Activated CD4-positive, alpha-beta T cell treated with anti-CD3 and anti-CD28 coated beads, Interleukin-2, amount 10 ng/mL, durations not matched to agents 7 days and 5 days (primary cell): ENCODE measurements at places on chromosomes 5 and 9. TPM values are rescaled to one million over a fixed set of nuclear protein-coding genes. Genes with fewer than 3 reads are reported as not detected.

CCDC152 gene
- 5.2 TPM for total RNA-seq

DNA sequence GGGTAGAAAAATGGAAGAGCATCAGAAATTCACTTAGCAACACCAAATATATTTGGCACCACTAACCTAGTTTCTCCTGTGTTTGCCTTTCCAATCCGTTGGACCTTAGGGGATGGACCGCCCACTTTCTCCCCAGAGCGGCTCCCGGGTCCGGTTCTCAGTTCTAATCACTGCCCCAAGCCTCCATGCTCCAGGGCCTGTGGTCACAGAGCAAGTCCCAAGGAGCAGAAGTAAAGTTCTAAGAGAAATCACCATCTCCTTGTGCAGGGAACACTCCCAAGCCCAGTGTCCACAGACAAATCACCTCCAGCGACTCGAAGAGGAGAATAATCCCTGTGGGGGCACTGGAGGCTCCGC, 728 bp upstream of the SLC1A1 start:
- no peak for DNase-seq
- H3K36me3 ChIP-seq = peaks cover 2% of the 10 kb centered on the region
- peaks cover 50% of the 10 kb centered on the region for H3K27me3 ChIP-seq
- peaks cover 26% of the 10 kb centered on the region for H3K4me1 ChIP-seq
- H3K4me3 ChIP-seq = peak overlapping the region; percentile 70

DNA sequence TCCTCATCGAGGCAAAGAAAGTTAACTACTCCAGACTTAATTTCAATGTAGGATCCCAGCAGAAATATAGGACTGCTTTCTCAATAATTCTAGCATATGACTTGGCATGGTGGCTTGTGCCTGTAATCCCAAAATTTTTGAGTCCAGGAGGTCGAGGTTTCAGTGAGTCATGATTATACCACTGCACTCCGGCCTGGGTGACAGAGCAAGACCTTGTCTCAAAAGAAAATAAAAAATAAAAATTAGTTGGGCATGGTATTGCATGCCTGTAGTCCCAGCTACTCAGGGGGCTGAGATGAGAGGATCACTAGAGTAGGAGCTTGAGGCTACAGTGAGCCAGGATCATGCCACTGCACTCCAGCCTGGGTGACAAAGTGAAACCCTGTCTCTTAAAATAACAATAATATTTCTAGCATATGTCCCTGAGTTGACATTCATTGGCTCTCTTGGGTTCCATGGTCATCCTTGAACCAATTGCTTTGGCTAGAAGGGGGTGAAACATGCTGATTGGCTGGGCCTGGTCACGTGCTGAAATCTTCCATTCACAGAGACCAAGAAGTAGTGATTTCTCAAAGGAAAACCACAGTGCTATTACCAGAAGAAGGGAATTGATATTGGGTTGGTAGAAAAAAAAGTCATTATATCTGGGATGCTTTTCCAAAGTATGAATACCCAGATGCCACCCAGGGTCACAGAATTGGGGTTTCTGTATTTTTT, 31.6 kb upstream of the GARNL3 start:
- no peak overlapping the region for H3K4me3 ChIP-seq
- no peaks in the 10 kb centered on the region for H3K36me3 ChIP-seq
- DNase-seq = no peak
- no peak overlapping the region for H3K27ac ChIP-seq

DNA sequence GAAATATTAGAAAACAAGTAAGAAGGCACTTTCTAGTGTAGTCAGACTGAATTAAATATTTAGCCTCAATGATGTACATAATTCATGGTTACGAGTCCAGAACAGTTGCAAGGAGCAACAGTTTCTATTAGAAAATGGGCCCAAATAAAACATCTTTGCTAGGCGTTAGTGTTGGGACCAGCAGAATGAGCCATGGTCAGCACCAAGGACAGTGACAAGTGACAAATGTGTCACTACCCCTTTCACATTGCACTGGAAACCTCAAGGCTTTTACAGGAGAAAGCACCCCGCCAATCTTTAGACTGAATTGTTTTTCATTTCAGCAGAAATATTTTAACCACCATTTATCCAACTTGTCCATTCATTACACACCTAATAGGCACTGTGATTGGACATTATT, 301.3 kb upstream of the ADCY2 start:
- no peaks in the 10 kb centered on the region for H3K4me1 ChIP-seq
- no peaks in the 10 kb centered on the region for H3K36me3 ChIP-seq
- no peak overlapping the region for H3K27ac ChIP-seq
- DNase-seq = no peak
- H3K4me3 ChIP-seq = no peak overlapping the region

FBP2 gene
- not detected for total RNA-seq

GRCh38 chr5:40383749-40384651, 295.7 kb upstream of the PTGER4 start:
- H3K4me3 ChIP-seq = peak overlapping the region; percentile 66
- H3K27me3 ChIP-seq = no peaks in the 10 kb centered on the region
- H3K36me3 ChIP-seq = peaks cover 23% of the 10 kb centered on the region
- H3K27ac ChIP-seq = peak overlapping the region; percentile 92

DNA sequence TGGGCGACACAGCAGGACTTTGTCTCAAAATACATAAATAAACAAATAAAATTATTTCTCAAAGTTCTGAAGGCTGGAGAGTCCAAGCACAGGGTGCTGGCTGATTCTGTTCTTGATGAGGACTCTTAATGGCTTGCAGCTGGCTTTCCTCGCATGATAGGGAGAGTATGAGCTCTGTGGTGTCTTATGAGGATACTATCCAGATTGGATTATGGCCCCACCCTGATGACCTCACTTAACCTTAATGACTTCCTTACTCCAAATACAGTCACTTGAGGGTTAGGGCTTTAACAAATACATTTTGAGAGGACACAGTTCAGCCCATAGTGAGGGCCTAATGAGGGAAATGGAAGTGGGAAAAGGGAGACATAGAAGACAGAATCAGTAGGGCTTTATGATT, 87.7 kb downstream of the FOCAD start:
- no peak overlapping the region for H3K27ac ChIP-seq
- no peak overlapping the region for H3K4me3 ChIP-seq
- no peaks in the 10 kb centered on the region for H3K4me1 ChIP-seq
- DNase-seq = no peak
- no peaks in the 10 kb centered on the region for H3K27me3 ChIP-seq
- H3K36me3 ChIP-seq = peaks cover 33% of the 10 kb centered on the region

- H3K27ac ChIP-seq = no peak overlapping the region
- no peaks in the 10 kb centered on the region for H3K27me3 ChIP-seq
- no peak overlapping the region for H3K4me3 ChIP-seq
These were observed 5.3 kb downstream of the SSNA1 start for GRCh38 chr9:137193771-137194170.

EPB41L4B gene
- total RNA-seq = not detected

GRCh38 chr9:99401680-99402504, 179.8 kb downstream of the SEC61B start:
- H3K27me3 ChIP-seq = no peaks in the 10 kb centered on the region
- no peaks in the 10 kb centered on the region for H3K4me1 ChIP-seq
- no peak overlapping the region for H3K27ac ChIP-seq

RLN2 gene
- total RNA-seq = 2.0 TPM

ZCCHC9 gene
- 35.2 TPM for total RNA-seq

DNA sequence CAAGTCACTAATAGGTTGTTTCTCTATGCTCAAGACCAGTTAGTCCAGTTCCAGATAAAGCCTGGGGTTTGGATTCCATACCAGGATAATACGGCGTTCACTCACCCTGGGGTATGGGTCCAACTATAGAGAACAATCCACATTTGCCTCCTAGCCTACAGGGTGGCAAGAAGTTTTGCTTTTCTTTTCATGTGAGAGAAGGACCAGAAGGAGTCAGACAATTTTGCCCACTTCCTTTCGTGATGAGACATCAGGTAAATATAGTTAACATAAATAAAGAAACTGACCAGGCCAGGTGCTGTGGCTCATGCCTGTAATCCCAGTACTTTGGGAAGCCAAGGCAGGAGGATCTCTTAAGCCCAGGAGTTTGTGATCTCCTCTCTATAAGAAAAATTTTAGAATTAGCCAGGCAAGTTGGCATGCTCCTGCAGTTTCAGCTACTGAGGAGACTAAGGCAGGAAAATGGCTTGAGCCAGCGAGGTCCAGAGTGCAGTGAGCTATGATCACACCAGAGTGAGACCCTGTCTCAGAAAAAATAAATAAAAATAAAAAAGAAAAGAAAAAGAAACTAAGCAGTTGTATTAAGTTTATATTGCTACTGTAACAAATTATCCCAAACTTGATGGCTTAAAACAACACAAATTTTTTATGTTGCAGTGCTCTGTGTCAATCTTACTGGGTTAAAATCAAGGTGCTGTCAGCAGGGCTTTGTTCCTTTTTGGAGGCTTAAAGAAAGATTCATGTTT, 7.5 kb upstream of the REEP5 start:
- DNase-seq = peak; percentile 28
- H3K36me3 ChIP-seq = peaks cover 16% of the 10 kb centered on the region
- peak overlapping the region; percentile 59 for H3K4me3 ChIP-seq
- peaks cover 63% of the 10 kb centered on the region for H3K4me1 ChIP-seq
- H3K27ac ChIP-seq = peak overlapping the region; percentile 89

TLE1 gene
- 0.75 TPM for total RNA-seq

DNA sequence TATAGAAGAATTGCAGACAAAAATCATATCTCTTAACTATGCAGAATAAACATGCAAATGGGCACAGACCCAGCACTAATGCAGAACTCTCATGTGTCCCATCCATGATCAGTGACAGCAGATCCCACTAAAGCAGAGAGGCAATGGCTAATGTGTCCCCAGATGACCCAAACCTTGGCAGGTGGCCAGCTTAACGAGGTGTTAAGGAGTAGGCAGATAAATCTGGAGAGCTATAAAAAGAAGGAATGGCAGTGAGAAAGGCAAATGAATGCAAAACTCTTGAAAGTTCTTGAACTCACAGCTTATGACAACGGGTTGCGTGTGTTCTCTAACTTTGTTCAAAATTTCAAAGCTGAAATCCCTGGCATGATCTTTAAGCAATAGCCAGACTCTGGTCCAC, 265.4 kb downstream of the RASEF start:
- no peaks in the 10 kb centered on the region for H3K36me3 ChIP-seq
- H3K27me3 ChIP-seq = no peaks in the 10 kb centered on the region
- no peak overlapping the region for H3K27ac ChIP-seq

NRG2 gene
- not detected for total RNA-seq

- H3K4me3 ChIP-seq = no peak overlapping the region
- no peak overlapping the region for H3K27ac ChIP-seq
- no peak for DNase-seq
These were observed 108.5 kb downstream of the NFIB start for GRCh38 chr9:14205463-14205862.

- peak overlapping the region; percentile 93 for H3K27ac ChIP-seq
- no peak overlapping the region for H3K4me3 ChIP-seq
- peaks cover 43% of the 10 kb centered on the region for H3K4me1 ChIP-seq
- no peak for DNase-seq
These were observed 42.8 kb upstream of the IPPK start for GRCh38 chr9:92712767-92713166.

OTULINL gene
- total RNA-seq = 31.4 TPM

DNA sequence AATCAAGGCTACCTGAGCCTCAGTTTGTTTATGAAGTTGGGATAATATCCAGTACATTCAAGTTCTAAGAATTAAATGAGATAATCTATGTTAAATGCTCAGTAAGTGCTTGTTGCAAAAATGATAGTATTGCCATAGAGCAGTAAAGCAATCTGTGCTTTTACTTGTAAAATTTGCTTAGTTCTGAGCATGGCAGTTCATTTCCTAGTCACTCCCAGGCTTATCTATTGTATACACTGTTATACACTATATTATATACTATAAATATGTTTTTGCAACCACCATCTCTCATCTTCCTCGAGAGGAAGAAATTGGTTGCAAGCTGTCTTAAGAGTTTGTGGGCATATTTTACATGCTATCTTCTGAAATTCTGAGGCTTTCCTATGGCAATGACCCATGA, 63.4 kb downstream of the MTREX start:
- H3K36me3 ChIP-seq = peaks cover 68% of the 10 kb centered on the region
- H3K4me1 ChIP-seq = no peaks in the 10 kb centered on the region
- no peaks in the 10 kb centered on the region for H3K27me3 ChIP-seq
- no peak overlapping the region for H3K27ac ChIP-seq
- DNase-seq = no peak
